ENCODE measurements at places on chromosomes 12 and 14. TPM values are rescaled to one million over a fixed set of nuclear protein-coding genes. Genes with fewer than 3 reads are reported as not detected.

Gene ACSS3
- polyA plus RNA-seq = 21.6 TPM

Gene AKAP3
- 2.8 TPM for polyA plus RNA-seq

Gene FOXG1
- polyA plus RNA-seq = not detected

Gene DCN
- 791 TPM for polyA plus RNA-seq

Gene CCDC38
- 0.82 TPM for polyA plus RNA-seq

Gene TFCP2
- polyA plus RNA-seq = 54.4 TPM

Gene ASB2
- polyA plus RNA-seq = 0.30 TPM

Gene NAV3
- polyA plus RNA-seq = 7.3 TPM

Gene VRTN
- polyA plus RNA-seq = not detected

Gene STXBP6
- polyA plus RNA-seq = 9.0 TPM

Gene SOX5
- polyA plus RNA-seq = 7.5 TPM

Gene GPX2
- 2.4 TPM for polyA plus RNA-seq

Gene MYF5
- 0.14 TPM for polyA plus RNA-seq

Gene RPS6KL1
- polyA plus RNA-seq = 1.0 TPM

Gene KRT1
- polyA plus RNA-seq = 0.32 TPM

Gene ITGA7
- polyA plus RNA-seq = 54.8 TPM

Gene ACACB
- 15.7 TPM for polyA plus RNA-seq

Gene TAC3
- 0.92 TPM for polyA plus RNA-seq

Gene KLRC2
- polyA plus RNA-seq = 0.35 TPM

Gene LAG3
- polyA plus RNA-seq = 2.6 TPM

Gene GPRC5D
- polyA plus RNA-seq = 1.1 TPM

Gene PMEL
- polyA plus RNA-seq = 4.3 TPM

Gene CLEC9A
- polyA plus RNA-seq = 0.56 TPM

Gene C12orf60
- 3.9 TPM for polyA plus RNA-seq

Gene AQP2
- polyA plus RNA-seq = 216 TPM

Gene KLHL33
- 0.45 TPM for polyA plus RNA-seq

Gene CYP27B1
- 1.1 TPM for polyA plus RNA-seq

Gene LRFN5
- polyA plus RNA-seq = 10.8 TPM

Gene PTPRB
- polyA plus RNA-seq = 17.5 TPM

Gene NINJ2
- polyA plus RNA-seq = 1.2 TPM

Data from left renal cortex interstitium (tissue), 4 donors.